ENCODE measurements at places on chromosomes 7 and 10.

- DNase-seq = no peak
These were observed 38.2 kb downstream of the SLC29A4 start for GRCh38 chr7:5320802-5321396.

DNA sequence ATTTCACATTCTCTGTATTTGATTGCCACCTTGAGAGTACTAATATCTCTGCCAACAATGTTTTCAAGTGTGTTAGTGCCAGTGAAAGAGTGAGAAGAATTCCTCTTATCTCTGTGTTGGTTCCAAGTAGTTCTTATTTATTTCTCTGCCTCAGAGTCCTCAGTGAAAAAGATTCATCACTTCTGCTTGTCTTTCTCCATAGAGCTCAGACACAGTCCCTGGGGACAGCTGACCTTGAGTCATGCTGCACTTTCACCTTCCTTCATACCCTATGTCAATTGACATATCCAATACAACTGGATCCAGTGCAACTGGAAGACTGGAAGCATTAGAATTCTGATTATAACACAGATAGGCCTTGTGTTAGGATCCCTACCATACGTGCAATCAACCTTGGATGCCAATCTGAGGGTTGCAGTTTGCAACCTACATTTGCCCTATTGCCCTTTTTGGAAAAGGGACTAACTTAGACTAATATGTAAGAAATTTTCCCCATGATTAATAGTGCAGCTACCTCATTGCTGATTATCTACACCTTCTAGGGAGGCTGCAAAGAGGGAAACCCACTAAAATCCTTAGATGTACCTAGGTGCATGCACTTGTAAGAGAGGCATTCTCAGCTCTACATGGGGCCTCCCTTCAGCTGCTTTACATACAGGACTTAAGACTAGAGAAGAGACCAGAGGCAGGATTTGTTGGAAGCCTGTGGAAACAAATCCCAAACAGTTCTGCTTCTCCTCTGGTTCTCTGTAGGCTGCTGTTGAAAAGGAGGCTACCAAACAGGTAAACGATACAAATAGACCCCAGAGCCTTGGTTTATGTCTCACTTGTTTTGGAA is 8.4 kb downstream of the IFIT2 start:
- DNase-seq = no peak

DNA sequence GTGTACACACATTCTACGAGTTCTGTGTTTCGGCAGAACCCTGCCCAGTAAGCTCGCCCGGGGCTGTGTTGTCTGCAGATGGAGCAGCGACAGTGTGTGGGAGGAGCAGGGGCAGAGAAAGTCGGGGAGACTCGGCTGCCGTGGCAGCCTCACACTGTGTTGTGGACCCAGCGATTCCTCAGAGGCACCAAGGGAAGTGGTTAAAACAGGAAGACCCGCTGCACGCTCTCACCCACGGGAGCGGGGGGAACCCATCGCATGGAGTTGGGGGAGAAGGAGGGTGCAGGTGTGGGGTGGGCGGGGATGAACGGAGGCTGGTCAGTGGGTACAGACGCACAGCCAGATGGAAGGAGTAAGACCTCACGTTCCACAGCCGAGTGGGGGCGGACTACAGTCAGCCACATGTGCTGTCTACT is 250.2 kb downstream of the ELFN1 start:
- peak; percentile 56 for DNase-seq

DNA sequence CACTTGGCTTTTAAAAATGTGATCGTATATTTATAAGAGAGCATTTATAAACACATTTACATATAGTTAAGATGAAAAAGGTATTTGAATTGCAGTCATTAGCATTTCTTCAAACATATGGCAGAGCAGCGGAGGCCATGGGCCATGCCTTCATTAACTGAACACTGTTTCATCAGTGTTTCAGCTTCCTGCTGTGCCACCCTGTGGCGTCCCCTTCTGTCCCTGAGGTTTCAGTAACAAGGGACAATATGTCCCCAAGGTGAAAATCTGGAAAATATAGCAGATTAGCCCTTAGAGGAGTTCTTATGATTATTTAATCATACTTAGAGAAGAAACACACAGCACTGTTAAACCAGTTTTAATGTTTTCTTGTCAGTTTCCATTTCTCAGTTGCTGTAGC is 577.8 kb downstream of the ETV1 start:
- DNase-seq = no peak

- no peak for DNase-seq
These were observed 65.3 kb downstream of the SGCE start for GRCh38 chr7:94590526-94591162.

GRCh38 chr10:79430936-79431335 is 14.5 kb downstream of the ZCCHC24 start:
- no peak for DNase-seq

GRCh38 chr10:46516660-46517416 is 39.6 kb downstream of the GPRIN2 start:
- DNase-seq = no peak

- DNase-seq = no peak
These were observed 65.4 kb downstream of the CDK14 start for GRCh38 chr7:90661290-90662151.

DNA sequence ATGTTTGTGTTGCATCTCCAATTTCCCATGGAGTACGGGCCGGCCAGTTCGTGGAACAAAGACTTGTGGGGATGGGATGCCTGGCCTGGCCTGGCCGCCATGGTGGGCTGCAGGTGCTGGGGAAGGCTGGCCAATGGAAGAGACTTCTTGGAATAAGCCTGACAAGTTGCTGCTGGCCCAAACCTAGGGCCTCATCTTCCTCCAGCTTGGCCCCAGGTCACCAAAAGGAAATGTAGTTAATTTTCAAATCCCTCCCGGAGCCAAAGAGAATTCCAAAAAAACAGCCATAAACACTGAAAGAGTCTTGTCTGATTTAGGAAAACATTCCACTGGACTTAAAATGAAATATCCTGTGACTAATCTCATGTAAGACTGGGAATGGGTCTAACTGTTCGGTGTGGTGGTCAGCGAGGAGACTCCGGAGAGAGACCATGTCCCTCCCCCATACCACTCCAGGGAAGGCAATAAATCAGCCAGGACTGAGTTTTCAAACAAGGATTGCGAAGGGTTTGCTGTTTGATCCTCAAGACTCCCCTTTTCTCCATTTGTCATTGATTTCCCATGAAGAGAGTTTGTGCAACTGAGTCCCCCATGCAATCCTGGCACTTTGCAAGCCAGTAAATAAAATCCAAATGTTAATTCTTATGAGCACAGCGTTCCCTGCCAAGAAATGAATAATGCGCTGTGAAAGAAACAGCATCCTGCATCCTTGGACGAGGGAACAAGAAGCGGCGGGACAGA is 128.7 kb upstream of the HABP2 start:
- DNase-seq = no peak

- no peak for DNase-seq
These were observed 49.9 kb upstream of the CD36 start for GRCh38 chr7:80588591-80588990.

DNA sequence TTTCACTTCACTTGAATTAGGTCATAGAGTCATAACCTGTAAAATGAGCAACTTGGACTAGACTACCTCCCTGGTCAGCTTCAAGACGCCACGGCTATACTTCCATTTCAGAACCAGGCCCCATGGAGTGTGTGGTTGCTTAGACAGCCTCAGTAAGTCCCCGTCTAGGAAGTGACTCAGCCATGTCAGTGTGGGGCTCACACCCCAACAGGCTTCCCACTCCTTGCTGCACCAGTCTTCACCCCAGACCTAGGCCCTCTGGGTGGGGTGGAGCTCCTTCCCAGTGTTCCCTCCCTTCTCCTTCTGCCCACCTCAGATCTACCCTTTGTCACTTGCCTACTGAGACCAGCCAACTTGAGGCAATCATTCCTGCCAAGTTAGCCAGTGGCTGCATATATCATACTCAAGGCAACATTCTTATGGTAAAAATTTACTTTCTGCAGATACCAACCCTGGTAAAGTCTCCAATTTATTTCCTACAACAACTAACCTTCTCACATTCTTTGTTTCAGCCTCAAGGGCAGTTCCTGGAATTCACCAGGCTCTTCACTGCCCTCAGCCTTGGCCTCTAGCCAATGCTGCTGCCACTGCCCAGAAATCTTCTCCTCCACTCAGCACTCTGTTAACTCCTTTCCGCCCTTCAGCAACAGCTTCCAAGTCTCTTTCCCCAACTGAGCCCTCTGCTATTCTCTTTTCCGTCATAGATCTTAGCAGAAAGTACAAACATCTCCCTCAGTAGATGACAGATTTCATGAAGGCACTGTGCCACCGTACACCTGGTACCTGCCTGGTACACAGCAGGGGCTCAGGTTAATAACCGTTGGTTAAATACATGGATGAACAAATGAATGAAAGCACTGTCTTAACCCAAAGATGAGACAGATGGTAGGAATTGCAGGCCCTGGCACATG is 31.3 kb upstream of the ZNRF2 start:
- DNase-seq = no peak
